ENCODE measurements at places on chromosomes 2 and 18. TPM values are rescaled to one million over a fixed set of nuclear protein-coding genes. Genes with fewer than 3 reads are reported as not detected.

DNA sequence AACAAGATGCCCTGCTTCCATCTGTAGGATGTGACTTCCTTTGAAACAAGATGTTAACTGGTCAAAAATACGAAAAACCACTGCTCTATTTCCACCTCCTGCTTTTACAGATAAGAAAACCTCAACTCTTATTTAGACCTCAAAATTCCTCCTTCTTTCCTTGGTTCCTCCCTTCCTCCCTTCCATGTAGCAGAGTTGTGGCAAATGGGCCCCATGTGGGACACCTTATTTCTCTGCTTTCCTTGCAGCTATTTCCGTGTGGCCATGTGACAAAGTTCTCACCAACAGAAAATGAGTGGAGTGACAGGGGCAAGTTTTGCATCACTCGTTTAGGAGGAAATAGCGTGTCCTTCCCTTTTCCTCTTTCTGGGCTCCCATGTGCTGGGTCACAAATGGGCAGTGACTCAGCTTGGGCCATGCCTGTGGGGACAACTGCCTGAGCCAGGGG, 69.4 kb upstream of the SMAD2 start:
- no peak for DNase-seq

GRCh38 chr18:3254725-3255124, 7.1 kb downstream of the MYL12A start:
- no peak for DNase-seq

- no peak for DNase-seq
Measured at GRCh38 chr2:16655905-16656642, 9.6 kb downstream of the CYRIA start.

DNA sequence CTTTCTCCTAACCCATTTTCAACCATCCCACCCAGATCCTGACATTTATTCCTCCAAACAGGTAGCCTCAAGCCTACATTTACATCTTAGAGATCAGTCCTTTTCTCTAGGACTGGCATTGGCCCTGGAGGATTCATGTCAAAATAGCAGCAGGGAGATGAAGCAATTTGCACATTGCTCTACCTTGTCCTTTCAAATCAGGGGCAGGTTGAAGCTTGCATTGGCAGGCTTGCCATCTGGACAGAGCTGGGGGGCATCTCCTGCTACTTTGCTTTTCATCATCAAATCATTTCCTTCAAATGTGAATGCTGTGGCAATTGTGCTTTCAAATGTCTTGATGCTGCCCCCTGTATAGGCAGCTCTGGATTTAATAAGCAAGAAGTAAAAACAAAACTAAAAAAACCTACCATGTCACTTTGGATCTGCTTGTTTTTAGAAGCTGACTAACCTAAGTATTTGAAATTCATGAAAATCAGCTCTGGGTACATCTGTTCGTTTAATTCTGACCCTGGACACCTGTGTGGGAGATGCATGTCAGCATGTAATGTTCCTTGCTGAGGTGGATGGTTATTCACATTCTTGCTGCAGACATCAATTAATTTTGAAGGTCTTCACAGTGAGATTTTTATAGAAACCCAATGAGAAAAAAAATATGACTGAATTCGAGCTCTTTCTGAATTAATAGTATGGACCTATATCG, 47.9 kb downstream of the KIF5C start:
- DNase-seq: no peak

GRCh38 chr2:68662466-68662865, 19.1 kb downstream of the PROKR1 start:
- no peak for DNase-seq

GRCh38 chr2:59195851-59196250, 954.7 kb upstream of the FANCL start:
- DNase-seq: no peak

- DNase-seq: no peak
Measured at GRCh38 chr18:12585218-12585617, 72.7 kb downstream of the SPIRE1 start.

- DNase-seq: no peak
Measured at GRCh38 chr2:145751629-145752028, 1231.7 kb upstream of the ZEB2 start.

GRCh38 chr18:34609986-34610648, 100.0 kb upstream of the DTNA start:
- no peak for DNase-seq

GRCh38 chr2:241514986-241515737, 6.8 kb upstream of the STK25 start:
- DNase-seq: no peak

DNA sequence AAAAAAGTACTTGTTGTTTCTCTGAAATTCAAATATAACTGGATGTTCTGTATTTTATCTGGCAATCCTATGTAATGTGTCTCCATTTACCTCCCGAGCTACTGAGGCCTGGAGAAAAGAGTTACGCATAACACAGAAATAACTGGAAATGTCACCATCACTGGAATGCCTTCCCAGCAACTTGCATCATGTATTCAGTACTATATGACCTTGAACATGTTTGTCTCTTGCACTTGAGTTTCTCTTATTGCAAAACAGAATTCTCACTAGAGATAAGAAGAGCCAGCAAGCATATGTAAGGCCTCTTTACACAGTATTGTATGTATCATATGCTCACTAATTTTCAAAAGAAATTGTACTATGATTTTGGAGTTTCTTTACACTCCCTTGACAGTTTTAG, 99.6 kb upstream of the CTAGE1 start:
- no peak for DNase-seq

SOCS6 gene
- 20.2 TPM for total RNA-seq

AGAP1 gene
- 18.1 TPM for total RNA-seq

EGR4 gene
- not detected for total RNA-seq

C2orf49 gene
- total RNA-seq: 22.7 TPM

PCGF1 gene
- 20.2 TPM for total RNA-seq

MATN3 gene
- 0.22 TPM for total RNA-seq

DYSF gene
- total RNA-seq: 48.2 TPM

All from left ventricle myocardium inferior (tissue), 1 donor.